ENCODE measurements at places on chromosomes 2 and 18. TPM values are rescaled to one million over a fixed set of nuclear protein-coding genes. Genes with fewer than 3 reads are reported as not detected.

- no peak for DNase-seq
Measured at GRCh38 chr2:240353086-240353798, 82.2 kb upstream of the GPC1 start.

DNA sequence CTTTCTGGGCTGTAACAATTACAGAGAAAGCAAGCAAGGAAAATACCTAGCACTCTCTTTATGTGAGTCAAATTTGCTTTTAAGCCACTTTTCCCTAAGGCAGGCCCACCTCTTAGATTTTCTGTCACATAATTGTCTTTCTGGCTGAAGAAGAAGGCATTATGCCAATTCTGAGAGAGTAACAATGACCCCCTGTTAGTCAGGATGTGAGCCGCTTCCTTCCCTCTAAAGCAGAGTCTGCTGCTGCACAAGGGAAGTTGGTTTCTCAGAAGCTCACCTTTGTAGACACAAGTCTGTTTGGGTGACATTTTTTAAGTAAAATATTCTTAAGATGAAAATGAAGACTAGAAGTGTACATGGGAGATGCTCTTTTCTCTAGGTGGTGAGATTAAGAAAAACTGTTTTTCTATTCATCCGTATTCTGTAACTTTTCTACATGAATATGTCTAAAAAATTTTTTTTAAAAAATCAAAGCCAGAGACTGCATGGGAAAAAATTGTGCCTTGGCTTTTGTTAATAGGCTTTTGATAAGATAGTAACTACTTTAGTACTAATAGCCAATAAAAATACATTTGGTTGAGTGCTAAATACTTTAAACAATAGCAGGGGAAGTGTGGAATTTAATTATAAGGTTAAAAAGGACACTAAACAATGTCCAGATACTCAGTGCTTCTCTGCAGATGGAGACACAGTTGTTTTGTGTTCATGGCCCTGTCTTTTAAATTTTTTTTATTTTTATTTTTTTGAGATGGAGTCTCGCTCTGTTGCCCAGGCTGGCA lies 33.4 kb upstream of the VPS54 start:
- no peak for DNase-seq

- no peak for DNase-seq
Measured at GRCh38 chr2:220913384-220913783, 658.7 kb downstream of the EPHA4 start.

SOX11 gene
- 22.9 TPM for polyA plus RNA-seq

DNA sequence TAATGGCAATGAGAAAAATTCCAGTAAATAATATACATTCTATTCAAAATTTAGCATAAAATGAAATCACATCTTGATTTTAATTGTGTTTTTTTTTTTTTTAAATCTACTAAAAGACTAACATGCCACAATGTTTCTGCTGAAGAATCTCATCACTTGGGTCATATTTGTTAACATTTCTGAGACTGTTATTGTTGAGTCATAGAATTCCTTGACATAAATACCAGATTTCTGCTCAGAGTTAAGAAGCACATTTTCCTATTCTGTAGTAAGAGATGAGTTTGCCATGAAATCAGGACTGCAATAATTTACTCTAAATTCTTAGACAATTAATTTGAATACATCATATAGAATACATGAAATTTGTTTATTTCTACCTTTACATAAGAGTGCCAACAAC lies 154.9 kb upstream of the KYNU start:
- no peak for DNase-seq

DNA sequence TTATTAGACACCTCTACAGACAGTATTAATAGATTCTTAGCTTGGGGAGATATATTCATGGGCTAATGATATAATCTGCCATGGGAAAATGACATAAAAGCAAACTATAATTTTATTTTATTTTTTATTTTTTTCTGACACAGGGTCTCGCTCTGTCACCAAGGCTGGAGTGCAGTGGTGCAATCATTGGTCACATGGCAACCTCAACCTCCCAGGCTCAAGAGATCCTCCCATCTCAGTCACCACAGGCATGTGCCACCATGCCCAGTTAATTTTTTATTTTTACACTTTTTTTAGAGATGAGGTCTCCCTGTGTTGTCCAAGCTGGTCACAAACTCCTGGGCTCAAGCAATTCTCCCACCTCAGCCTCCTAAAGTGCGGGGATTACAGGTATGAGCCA lies 39.3 kb downstream of the RTN4 start:
- no peak for DNase-seq
